Kidney (tissue), 22 donors: ENCODE measurements at places on chromosomes 13 and 19.

DNA sequence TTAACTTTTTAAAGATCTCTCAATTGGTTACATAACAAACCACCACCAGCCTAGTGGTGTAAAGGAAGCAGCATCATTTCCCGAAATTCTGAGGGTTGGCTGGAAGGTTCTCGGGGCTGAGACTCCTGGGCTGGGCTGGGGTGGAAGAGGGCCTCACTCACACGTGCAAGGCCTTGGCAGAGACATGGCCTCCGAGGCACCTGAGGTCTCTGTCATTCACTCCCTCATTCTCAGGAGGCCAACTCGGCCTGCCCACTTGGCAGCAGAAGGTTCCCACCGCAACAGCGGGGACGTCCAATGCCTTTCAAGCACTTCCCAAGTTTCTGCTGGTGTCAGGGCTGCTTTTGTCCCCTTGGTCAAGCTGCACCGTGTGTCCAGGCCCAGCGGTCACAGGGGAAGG, 18.6 kb upstream of the RASA3 start:
- H3K27me3 ChIP-seq: no peaks in the 10 kb centered on the region
- H3K4me1 ChIP-seq: no peaks in the 10 kb centered on the region

DNA sequence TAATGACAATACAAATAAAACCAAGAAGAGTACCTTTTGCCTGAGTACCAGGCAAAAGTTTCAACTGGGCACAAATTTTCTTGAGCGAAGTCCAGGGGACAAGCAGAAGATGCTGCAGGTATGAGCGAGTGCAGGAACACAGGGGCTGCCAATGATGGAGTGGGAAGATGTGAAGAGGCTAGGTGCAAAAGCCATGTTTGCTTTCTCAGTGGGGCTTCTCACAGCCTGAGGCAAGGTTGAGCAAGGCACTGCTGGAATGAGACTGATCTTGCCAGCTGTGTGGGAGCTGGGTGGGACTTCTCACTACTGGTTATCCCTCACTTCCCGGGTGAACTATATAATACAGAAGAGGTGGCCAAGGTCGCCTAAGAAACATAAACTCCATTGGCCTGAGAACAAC, 1200.7 kb downstream of the SLITRK1 start:
- H3K27me3 ChIP-seq: no peaks in the 10 kb centered on the region
- no peak overlapping the region for H3K27ac ChIP-seq
- H3K36me3 ChIP-seq: no peaks in the 10 kb centered on the region
- DNase-seq: no peak

GRCh38 chr13:102768909-102769308, 4.7 kb downstream of the TEX30 start:
- DNase-seq: no peak
- no peak overlapping the region for H3K4me3 ChIP-seq
- H3K27ac ChIP-seq: no peak overlapping the region

DNA sequence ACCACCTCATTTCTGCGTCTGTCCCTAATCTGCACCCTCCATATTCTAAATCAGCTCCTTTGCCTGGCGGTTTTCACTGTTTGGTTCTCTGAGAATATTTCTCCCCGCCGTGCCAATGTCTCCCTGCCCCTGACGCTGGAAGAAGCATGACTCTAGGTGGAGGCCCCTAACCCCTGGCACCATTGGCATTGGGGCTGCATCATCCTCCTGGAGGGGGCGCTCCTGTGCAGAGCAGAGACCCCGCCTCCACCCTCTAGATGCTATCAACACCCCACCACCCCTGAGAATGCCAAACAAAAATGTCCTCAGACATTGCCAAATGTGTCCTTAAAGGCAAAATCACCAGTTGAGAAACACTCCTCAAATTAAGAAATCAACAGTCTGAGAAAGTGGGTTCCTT, 6.5 kb downstream of the ZSCAN5B start:
- no peak overlapping the region for H3K4me3 ChIP-seq
- no peaks in the 10 kb centered on the region for H3K27me3 ChIP-seq
- DNase-seq: no peak
- H3K4me1 ChIP-seq: no peaks in the 10 kb centered on the region
- H3K36me3 ChIP-seq: no peaks in the 10 kb centered on the region

- DNase-seq: no peak
- H3K4me3 ChIP-seq: no peak overlapping the region
- no peaks in the 10 kb centered on the region for H3K4me1 ChIP-seq
- no peak overlapping the region for H3K27ac ChIP-seq
- H3K36me3 ChIP-seq: no peaks in the 10 kb centered on the region
- H3K27me3 ChIP-seq: no peaks in the 10 kb centered on the region
Observed at GRCh38 chr13:109938255-109938936, 152.0 kb upstream of the IRS2 start.

DNA sequence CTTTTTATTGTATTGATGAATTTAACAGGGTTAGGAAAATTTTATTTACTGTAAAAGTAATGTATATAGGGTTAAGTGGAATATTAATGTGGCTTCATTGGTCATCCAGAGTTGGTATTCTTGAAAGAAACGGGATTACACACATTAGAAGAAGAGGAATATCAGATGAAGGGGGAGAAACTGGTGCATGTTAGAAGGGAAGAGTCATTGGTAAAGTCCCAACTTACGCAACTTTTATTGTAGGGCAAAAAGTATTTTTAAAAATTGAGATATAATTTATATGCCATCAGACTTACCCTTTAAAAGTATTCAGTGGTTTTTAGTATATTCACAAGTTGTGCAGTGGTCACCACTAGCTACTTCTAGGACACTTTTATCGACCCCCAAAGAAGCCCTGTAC, 47.3 kb downstream of the DNAJC3 start:
- H3K27me3 ChIP-seq: no peaks in the 10 kb centered on the region
- DNase-seq: no peak
- no peak overlapping the region for H3K27ac ChIP-seq
- no peaks in the 10 kb centered on the region for H3K4me1 ChIP-seq
- H3K36me3 ChIP-seq: peaks cover 6% of the 10 kb centered on the region

GRCh38 chr19:3668331-3669081, 31.8 kb downstream of the PIP5K1C start:
- H3K27ac ChIP-seq: no peak overlapping the region
- no peak overlapping the region for H3K4me3 ChIP-seq
- H3K27me3 ChIP-seq: no peaks in the 10 kb centered on the region
- H3K36me3 ChIP-seq: peaks cover 2% of the 10 kb centered on the region

DNA sequence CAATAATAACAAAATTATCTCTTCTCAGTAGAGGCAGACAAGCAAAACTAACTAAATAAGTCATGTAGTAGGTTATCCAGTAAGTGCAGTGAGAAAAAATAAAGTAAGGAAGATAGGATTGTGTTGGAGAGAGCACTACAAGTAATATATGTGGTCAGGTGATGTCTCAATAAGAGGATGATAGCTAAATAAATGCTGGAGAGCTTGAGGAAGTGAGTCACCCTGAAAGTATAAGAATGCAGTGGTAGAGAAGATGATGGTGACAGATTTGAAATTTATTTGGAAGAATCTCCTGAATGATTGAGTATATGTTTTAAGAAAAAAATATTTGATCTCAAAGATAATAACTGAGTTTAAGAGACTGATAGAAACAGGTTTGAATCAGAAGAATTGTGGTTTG, 152.2 kb upstream of the PRR20A start:
- H3K4me1 ChIP-seq: no peaks in the 10 kb centered on the region
- H3K4me3 ChIP-seq: no peak overlapping the region
- DNase-seq: no peak
- no peak overlapping the region for H3K27ac ChIP-seq
- no peaks in the 10 kb centered on the region for H3K36me3 ChIP-seq
- no peaks in the 10 kb centered on the region for H3K27me3 ChIP-seq

GRCh38 chr13:87356314-87356713, 314.9 kb upstream of the SLITRK5 start:
- H3K4me3 ChIP-seq: no peak overlapping the region
- H3K36me3 ChIP-seq: no peaks in the 10 kb centered on the region
- no peak for DNase-seq
- no peaks in the 10 kb centered on the region for H3K4me1 ChIP-seq
- no peaks in the 10 kb centered on the region for H3K27me3 ChIP-seq

DNA sequence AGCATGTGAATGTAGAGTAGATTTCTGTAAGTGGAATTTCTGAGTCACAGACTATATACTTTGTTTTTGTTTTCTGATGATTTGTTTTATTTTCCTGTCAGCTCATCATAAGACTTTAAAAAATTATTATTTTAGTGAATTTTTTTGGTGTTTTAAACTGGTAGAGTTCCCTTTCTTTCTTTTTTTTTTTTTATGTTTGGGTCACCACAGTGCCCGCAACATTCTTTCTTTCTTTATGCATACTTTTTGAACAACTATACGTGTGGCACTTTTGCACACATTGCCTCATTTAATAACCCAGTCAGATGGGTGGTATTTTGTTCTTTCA, 46.0 kb downstream of the WDFY2 start:
- no peaks in the 10 kb centered on the region for H3K27me3 ChIP-seq
- H3K36me3 ChIP-seq: no peaks in the 10 kb centered on the region
- DNase-seq: no peak
- H3K4me1 ChIP-seq: no peaks in the 10 kb centered on the region
- H3K27ac ChIP-seq: no peak overlapping the region

- H3K4me3 ChIP-seq: no peak overlapping the region
- peak overlapping the region; percentile 75 for H3K27ac ChIP-seq
- no peaks in the 10 kb centered on the region for H3K27me3 ChIP-seq
Observed at GRCh38 chr13:42028113-42028799, 20.2 kb upstream of the DGKH start.

DNA sequence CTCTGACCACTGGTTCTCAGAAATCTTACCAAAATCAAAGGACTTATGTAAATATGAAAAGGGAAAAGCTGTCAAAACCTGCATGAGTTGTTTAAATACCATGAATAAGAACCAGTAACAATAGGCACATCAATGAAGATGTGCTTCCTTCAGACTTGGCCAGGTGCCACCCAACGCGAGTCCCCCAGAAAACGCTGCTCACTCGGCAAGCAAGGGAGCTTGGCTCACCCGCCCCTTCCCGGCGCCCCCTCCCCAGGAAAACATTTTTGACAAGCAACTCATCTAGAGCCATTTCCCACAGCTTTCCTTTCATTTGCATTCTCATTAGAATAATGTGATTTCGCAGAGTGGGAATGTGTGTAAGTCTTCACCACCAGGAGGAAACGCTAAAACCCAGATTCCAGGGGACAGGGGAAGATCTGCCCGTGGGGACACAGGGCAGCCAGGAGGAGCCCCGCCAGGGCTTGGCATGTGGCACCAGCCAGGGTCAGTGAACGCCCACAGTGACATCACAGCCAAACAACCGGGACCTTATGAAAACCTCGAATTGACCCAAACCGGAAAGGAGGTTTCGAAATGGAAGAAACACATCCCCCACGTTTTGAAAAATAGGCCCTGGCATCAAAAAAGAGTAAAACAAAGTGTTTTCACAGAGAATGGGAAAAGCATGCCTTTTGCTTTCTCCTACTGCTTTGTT, 366.2 kb upstream of the TSHZ3 start:
- H3K36me3 ChIP-seq: no peaks in the 10 kb centered on the region
- no peaks in the 10 kb centered on the region for H3K27me3 ChIP-seq
- H3K27ac ChIP-seq: no peak overlapping the region
- H3K4me3 ChIP-seq: no peak overlapping the region
- DNase-seq: no peak

DNA sequence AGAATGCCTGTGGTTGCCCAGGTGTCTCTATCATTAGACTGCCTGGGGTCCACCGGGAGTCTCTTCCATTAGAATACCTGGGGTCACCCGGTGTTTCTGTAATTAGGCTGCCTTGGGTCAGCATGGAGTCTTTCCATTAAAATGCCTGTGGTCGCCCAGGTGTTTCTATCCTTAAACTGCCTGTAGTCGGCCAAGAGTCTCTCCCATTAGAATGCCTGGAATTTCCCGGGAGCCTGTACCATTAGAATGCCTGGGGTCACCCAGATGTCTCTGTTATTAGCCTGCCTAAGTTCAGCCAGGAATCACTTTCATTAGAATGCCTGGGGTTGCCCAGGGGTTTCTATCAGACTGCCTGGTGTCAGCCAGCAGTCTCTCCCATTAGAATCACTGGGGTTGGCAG, 1492.8 kb downstream of the UQCRFS1 start:
- no peak overlapping the region for H3K27ac ChIP-seq
- no peaks in the 10 kb centered on the region for H3K4me1 ChIP-seq
- H3K36me3 ChIP-seq: no peaks in the 10 kb centered on the region
- no peaks in the 10 kb centered on the region for H3K27me3 ChIP-seq
- H3K4me3 ChIP-seq: no peak overlapping the region

- no peaks in the 10 kb centered on the region for H3K36me3 ChIP-seq
- H3K27ac ChIP-seq: no peak overlapping the region
- H3K4me3 ChIP-seq: no peak overlapping the region
- no peaks in the 10 kb centered on the region for H3K27me3 ChIP-seq
- no peaks in the 10 kb centered on the region for H3K4me1 ChIP-seq
Observed at GRCh38 chr13:93249364-93250306, 23.0 kb downstream of the GPC6 start.

DNA sequence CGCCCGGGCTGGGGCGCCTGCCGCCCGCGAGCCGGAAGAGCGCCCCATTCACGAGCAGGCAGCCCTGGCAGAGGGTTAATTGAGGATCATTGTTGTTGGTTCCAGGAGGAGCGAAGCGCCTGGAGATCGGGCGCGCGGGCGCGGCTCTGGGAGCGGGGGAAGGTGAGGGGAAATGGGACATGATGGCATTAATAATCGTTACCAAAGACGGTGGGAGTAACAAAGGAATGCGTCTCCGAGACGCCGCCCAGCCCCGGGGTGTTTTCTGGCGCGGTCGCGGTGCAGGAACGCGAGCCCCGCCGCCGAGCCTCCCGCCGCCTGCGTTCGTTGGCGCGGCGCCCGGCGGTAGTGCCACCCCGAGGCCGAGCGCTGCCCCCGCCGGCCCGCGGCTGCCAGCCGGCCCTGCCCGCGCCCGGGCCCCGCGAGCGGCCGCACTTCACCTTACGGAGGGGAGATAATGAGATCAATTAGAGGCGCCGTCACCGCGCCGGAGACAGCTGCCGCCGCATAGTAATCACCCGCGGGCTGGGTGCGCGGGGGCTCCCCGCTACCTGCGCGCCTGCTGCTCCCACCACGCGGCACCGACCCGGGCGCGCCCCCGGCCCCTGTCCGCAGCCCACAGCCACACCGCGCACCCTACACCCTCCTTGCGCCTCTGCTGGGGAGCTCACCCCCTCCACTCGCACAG, 2.8 kb downstream of the ZNF536 start:
- no peak overlapping the region for H3K27ac ChIP-seq
- H3K4me1 ChIP-seq: no peaks in the 10 kb centered on the region
- DNase-seq: peak; percentile 62
- H3K27me3 ChIP-seq: peaks cover 21% of the 10 kb centered on the region
- no peaks in the 10 kb centered on the region for H3K36me3 ChIP-seq
